ENCODE measurements at places on chromosomes 6 and 20. TPM values are rescaled to one million over a fixed set of nuclear protein-coding genes. Genes with fewer than 3 reads are reported as not detected.

Gene C20orf141
- total RNA-seq, result not detected

Gene PI3
- total RNA-seq, result 2.2 TPM

Gene GPLD1
- total RNA-seq, result 0.77 TPM

Gene SRMS
- total RNA-seq, result 0.16 TPM

Gene MDFI
- 0.89 TPM for total RNA-seq

Gene ENPP5
- not detected for total RNA-seq

Gene RAB22A
- 12.5 TPM for total RNA-seq

Gene DYNLT1
- total RNA-seq, result 117 TPM

Gene ZC3H12D
- 0.12 TPM for total RNA-seq

Gene BPIFB4
- not detected for total RNA-seq
